Cortex of kidney (tissue), 1 donor: ENCODE measurements at places on chromosomes 11 and 22.

DNA sequence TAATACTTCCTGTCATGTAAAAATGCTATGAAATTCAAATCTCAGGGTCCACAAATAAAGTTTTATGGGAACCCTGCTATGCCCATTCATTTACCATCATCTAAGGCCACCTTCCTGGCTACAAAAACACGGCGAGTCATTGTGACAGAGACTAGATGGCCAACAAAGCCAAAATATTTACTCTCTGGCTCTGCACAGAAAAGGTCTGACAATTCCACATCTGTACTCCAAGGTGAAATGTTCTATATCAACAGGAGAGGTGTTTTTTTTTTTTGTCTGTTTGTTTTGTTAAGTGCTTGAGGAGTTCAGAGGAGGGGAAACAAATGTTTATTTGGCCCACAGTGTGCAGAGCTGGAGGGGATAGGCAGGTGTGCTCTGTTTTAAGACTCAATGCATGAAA lies 18.6 kb upstream of the TMA7B start:
- no peak for DNase-seq

DNA sequence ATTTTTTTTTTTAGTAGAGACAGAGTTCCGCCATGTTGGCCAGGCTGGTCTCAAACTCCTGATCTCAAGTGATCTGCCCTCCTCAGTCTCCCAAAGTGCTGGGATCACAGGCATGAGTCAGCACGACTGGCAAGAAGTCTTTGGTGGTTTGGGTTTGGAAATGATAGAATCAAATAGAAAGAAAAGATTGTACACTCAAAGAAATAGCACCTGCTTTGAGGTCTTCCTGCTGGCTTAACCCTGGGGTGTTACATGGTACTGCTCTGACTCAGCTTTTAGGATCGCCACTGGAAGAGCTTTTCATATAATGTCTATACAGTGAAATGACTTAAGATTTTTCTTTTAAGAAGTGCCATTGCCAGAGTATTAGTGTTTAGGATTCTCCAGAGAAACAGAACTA lies 50.2 kb downstream of the JAM3 start:
- no peak for DNase-seq

DNA sequence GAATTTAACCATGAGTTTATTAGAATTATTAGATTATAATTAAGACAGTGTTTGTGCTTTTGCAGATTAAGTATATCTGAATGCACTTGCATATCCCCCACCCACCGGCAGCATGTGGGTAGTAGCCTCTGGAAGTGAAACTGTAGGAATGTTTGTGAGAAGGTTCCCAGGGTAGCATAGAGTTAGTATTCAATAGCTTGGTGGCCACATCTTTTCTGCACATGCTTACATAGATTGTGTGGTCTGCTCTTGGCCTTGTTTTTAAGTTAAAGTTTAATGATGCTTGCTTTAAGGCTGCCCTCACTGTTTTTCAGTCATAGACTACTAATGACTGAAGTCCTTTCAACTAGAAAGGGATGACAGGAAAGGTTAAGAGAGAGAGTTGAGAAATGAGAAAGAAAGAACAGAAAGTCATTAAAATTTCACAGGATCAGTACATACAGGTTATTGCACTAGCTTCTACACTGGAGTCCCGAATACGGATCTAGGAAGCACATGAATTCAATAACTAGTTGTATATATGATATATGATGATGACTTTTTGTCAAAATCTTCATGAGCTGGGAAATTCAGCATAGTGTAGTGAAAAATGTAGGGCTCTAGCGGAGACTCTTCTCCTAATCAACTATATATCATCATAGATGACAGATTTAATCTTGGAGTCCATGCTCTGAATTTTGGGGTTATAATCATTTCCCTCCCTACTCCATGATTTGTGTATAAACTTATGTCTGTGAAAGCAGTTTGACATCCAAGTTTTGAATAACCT lies 137.1 kb downstream of the ARHGAP42 start:
- no peak for DNase-seq

- DNase-seq: no peak
Observed at GRCh38 chr11:68825571-68825970, 16.1 kb downstream of the CPT1A start.

- DNase-seq: no peak
Observed at GRCh38 chr11:17468122-17468521, 8.5 kb downstream of the ABCC8 start.

- DNase-seq: no peak
Observed at GRCh38 chr11:62805076-62805892, at the start of gene NXF1. Gene NXF1, minus strand, starts transcription at chr11:62805440. Its CDS starts 84 bp downstream, at chr11:62805356.
